ENCODE measurements at places on chromosomes 7 and 10.

- no peak for DNase-seq
Measured at GRCh38 chr10:28219251-28219650, 83.6 kb downstream of the MPP7 start.

DNA sequence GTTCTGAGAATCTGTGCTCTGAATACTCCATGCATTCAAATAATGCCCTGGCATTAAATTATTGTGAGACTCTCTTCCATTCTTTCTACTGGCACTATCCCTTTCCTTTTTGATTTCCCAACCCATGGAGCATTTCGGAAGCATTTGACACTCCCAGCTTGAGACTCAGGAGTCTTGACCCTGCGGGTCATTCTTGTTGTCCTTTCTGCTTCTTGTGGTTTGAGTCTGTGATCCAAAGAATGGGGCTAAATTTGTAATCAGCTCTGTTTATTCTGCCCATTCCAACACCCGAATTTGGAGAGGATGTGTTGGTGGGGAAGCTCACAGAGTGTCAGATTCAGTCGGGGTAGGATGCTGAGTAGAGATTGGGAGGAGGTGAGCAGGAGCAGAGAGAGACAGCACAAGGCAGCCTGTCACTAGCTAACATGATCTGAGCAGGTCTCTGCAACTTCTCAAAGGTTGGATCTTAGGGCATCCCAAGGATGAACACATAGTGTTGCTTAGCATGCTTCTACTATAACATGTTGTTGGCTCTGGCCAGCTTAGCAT lies 80.4 kb upstream of the BMPER start:
- DNase-seq, result no peak

GRCh38 chr7:87226495-87226894 lies 7.0 kb upstream of the TMEM243 start:
- DNase-seq, result no peak

- no peak for DNase-seq
Measured at GRCh38 chr10:110989016-110989415, 69.6 kb downstream of the SHOC2 start.

- no peak for DNase-seq
Measured at GRCh38 chr7:128791972-128792327, 182 bp downstream of the CCDC136 start.

DNA sequence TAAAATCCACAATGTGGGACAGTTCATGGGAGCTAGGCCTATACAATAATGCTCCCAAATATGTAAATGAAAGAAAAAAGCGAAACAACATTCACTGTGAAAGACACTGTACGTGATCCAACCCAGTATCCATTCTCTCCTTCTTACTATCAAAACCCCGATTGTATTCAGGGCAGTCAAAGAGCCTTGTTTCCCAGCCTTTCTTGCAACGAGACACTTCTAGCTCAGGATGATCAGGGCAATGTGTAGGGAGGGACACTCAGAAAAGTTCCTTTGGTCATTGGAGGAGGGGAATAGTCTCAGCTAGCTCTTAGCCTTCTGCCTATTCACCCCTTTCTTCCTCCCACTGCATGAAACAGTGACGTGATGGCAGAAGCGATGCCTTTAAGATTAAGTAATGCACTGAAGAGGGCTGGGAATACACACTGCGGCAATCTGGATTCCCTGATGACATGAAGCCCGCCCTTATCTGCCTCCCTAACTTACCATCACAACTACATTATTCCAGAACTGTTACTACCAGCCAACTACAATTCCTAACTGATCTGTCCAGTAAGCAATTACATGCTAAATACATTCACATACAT lies 27.3 kb downstream of the UBE2H start:
- DNase-seq, result no peak

DNA sequence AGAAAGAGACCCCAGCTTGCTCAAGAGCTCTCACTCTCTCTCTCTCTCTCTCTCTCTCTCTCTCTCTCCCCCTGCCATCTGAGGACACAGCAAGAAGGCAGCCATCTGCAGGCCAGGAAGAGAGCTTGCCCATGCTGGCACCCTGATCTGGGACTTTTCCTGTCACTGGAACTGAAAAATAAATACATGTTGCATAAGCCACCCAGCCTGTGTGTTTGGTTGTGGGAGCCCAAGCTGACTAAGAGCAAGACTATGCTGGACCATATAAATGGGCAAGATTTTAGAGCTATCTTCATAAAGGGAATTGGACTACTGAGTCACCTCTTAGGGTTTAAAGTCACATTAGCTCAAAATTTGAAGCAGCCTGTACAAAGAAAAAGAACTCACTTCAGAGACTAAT lies 98.6 kb downstream of the SLC16A9 start:
- DNase-seq, result no peak

- DNase-seq, result no peak
Measured at GRCh38 chr7:35681231-35682029, 13.5 kb downstream of the HERPUD2 start.

- DNase-seq, result no peak
Measured at GRCh38 chr10:56920601-56921261, 559.7 kb upstream of the ZWINT start.

- DNase-seq, result no peak
Measured at GRCh38 chr10:42975558-42976340, 101.1 kb upstream of the RET start.

- DNase-seq, result no peak
Measured at GRCh38 chr7:139661903-139662302, 115.9 kb downstream of the HIPK2 start.

DNA sequence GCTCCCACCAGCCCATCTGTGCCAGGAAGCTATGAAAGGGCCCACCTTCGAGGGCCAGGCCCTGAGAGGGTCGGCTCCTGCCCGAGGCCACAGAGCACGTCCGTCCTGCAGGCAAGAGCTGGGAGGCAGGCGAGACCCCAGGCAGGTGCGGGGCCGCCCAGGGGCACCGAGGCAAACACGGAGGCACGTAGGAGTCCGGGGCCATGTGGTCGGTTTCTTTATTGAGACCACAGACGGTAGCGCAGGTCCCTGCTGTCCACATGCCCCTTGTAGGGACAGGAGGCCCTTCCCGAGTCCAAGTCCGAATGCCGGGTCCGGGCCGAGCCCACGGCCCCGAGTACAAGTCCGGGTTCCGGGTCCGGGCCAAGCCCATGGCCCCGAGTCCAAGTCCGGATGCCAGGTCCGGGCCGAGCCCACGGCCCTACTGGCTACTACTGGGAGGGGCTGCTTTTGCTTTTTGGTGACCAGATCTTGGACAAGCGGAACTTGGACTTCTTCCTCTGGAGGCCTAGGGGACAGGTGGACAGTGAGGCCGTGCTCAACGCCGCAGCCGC lies 25.0 kb downstream of the MICALL2 start:
- no peak for DNase-seq

DNA sequence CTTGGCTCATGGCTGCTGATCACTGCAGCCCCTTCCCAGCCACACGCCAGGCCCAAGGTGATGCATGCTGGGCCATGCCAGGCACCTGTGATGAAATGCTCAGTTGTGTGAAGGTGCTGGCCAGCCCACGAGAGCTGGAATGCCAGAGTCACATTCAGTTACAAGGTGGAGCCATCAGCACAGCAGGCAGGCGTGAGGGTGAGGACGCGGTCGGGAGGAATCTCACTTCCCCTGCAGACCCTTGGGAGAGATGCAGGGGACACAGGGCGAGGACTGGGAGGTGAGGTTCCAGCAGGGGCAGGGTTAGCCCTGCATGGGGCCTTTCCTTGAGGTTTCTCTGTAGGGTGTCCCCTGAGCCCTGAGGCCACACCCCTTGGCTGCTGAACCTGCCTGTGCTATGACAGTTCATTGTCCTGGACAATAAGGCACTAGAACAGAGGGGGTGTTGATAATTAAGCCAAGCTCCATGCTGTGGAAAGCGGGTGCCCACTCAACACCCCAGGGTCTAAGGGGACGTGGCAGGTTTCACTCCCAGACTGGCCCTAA lies 82.4 kb downstream of the ADARB2 start:
- DNase-seq, result no peak

DNA sequence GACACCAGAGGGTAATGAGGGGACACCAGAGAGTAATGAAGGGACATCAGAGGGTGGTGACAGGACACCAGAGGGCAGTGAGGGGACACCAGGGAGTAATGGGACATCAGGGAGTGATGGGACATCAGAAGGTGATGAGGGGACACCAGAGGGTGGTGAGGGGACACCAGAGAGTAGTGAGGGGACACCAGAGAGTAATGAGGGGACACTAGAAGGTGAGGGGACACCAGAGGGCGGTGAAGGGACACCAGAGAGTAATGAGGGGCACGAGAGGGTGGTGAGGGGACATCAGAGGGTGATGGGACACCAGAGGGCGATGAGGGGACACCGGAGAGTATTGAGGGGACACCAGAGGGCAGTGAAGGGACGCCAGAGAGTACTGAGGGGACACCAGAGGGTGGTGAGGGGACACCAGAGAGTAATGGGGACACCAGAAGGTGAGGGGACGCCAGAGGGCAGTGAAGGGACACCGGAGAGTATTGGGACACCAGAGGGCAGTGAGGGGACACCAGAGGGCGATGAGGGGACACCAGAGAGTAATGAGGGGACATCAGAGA lies 10.6 kb downstream of the NACAD start:
- no peak for DNase-seq

DNA sequence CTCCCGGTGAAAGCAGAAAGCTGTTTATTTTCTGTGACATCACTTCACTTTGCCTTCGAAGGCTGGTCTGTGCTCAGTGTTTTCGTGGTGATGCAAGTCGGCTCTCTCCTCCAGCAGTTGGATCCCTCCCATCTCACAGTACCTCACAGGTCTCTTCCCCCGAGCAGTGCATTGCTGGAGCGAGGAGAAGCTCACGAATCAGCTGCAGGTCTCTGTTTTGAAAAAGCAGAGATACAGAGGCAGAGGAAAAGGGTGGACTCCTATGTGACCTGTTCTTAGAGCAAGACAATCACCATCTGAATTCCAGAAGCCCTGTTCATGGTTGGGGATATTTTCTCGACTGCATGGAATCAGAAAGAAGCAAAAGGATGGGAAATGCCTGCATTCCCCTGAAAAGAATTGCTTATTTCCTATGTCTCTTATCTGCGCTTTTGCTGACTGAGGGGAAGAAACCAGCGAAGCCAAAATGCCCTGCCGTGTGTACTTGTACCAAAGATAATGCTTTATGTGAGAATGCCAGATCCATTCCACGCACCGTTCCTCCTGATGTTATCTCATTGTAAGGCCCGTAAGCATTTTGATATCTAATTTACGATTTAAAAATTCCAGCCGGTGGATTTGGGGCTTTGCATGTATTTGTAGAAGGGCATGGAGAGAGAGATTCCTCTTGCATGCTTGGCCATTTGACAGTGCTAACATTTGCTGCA lies at the start of gene LGI1:
LGI1 (plus strand) TSS at position 136 of the 707 bp plus-strand sequence; CDS start at position 345, 209 bp downstream.
- DNase-seq, result no peak

GRCh38 chr10:1100691-1101368 lies 44.6 kb downstream of the WDR37 start:
- no peak for DNase-seq

DNA sequence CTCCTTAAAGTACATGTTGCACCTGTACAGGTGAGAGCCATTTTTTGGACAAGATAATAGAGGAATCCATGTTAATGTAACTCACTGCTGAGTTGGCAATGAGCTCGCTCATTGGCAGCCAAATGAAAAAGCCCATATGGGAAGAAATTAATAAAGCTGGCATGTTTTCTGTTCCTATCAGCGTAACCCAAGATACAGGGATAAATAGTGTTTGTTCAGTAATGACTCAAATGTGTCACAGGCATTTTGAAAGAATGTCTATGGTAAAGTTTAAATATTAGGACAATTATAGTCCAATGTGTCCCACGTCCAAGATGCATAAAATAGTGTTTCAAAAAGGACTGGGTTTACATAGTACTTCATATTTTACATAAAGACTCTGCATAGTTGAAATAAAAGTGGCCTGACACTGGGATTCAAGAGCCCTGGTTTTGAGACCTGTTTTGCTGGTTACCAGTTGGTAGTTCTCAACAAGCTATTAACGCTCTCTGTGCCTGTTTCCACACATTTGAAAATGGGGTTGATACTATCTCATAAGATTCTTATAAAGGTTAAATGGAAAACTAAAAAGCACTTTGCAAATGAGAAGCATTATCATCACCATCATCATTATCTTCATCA lies 49.1 kb downstream of the MTURN start:
- DNase-seq, result no peak

DNA sequence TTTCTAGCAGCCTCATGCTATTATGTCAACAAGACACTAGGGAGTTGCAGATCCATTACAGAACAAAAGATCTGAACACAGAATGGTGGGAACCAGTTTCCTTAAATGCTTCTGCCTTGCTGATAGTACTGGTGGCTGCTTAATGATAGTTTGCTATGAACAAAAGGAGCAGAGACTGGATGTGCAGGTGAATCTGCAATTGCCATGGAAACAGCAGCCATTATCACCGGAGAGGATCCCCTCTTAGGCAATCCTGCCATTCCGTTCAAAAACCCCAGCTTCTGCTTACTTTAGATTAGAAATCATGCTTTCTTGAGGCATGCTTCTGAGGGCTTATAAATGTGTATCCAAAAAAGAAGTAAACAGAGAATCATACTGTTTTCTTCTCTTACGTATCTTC lies 80.0 kb upstream of the PRKAR2B start:
- DNase-seq, result no peak

All from NCI-H2171 (cell line).